ENCODE measurements at places on chromosomes 16 and 17.

DNA sequence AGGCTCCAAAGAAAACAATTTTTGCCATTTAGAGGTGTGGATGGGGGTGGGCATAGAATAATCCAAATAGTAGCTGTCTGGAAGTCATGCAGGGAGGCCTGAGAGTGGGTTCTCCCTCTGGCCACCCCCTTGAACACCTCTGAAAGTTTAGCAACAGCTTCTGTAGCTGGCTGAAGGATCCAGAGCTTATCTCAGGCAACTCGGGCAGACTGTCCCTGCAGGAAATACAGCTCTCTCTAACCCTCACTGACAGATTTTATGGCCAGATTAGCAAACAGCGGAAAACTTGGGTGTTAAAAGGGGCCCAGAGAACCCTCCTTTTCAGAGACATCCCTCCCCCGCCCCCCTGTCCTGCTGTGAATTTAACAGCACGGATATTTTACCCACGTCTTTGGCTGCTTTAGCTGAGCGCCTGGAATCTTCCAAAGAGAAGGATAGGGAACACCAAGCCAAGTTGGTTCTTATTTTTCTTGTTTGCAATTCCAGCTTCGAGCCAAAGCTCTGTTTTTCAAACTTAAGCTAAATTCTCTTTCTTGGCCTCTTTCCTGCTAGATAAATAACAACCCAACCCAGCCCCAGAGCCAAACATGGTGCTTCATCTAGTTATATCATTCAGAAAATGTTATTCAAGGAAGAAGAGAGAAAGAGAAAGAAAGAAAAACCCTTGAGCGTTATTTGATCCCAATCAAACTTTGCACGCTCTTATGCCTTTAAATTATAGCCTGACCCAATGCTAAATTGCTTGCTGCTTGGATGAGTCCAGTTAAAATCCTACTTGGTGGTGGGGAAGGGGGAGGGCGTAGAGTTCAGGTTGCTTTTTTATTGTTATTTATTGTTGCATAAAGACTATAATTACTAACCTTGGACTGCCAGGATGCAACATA is 2.3 kb upstream of the HOXB2 start:
- no peak for DNase-seq

- DNase-seq: no peak
These were observed 66.2 kb downstream of the CENPV start for GRCh38 chr17:16286947-16287562.

DNA sequence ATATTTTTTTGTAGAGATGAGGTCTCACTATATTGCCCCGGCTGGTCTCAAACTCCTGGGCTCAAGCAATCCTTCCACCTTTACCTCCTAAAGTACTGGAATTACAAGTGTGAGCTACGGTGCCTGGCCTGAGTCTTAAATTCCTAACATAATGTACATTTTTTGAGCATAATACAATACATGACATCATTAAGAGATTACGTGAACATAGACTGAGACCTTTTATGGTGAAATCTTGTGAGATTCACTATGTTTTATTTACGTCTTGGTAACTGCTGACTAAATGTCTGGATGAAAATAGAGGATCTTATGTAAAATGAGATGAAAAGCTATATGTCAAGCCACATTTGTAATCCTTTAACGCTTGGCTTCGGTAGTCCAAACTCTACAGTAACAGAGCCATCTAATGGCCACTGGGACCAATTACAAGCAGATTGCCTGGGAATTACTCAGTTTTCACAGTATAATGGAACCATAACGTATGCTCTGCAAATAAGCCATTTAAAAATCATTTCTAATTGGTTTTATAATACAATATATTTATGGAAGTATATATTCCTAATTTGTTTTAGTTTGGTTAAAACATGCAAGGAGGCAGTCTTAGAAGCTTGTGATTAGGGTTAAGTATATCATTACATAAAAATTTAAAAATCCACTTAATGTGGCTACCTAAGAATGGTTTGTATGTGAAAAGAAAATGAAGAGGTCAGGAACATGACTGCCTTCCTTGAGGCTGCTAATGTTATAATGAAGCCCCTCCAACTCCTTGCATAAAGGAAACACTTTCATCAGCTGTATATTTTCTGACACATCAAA is 8.1 kb upstream of the EFCAB13 start:
- DNase-seq: no peak

- DNase-seq: no peak
These were observed 131.9 kb upstream of the SHISA6 start for GRCh38 chr17:11109106-11109505.

- DNase-seq: no peak
These were observed 95.8 kb downstream of the IRF8 start for GRCh38 chr16:85994492-85995490.

DNA sequence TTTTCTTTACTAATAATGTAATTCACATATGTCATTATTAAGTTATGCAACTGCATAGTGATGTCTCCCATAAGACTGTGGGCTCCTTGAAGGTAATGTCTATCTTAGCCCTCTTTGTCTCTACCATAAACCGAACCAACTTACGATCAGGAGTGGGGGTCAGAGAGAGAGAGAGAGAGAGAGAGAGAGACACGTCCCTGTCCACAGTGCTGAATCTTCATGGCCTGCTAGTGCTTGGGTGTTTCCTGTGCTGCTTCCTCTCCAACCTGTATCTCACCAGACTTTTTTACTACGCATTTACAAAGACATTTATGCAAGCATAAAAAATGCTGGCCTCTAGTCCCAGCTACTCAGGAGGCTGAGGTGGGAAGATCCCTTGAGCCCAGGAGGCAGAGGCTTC is 52.2 kb upstream of the HAPSTR1 start:
- DNase-seq: no peak

- no peak for DNase-seq
These were observed 27.7 kb downstream of the SLC12A3 start for GRCh38 chr16:56892705-56893104.

DNA sequence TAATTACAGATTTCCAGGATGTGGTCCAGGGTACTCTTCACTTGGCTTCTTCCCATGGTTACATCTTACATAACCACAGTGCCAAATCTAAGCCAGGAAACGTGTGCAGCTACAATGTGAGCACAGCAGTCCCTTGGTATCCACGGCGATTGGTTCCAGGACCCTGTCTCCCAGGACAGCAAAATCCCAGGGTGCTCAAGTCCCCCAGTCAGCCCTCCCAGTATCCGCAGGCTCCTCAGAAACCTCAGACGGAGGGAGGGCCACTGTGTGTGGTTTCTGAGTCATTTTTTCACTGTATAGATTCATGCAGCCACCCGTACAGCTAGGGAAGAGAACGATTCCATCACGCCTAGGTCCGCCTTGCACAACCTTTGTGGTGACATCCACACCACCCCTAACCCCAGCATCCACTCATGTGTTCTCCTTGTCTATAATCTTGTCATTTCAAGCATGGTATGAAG is 11.1 kb upstream of the ATP2C2 start:
- DNase-seq: no peak

DNA sequence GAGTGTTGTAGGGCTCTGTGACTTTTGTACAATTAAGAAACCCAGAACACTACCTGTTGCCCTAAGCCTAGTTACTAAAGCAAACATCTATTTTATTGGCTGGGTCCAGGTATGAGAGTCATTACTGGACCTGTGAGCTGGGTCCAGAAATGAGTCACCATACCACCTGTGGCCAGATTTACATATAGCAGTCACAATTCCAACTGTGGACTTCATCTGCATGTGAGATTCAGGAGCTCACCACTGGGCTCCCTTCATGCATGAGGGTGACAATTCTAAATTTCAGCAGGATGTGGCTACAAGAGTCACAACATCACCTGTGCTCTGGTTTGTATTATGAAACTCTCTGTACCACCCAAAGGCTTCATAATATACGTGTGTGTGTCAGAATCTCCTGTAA is 2038.0 kb downstream of the TP53TG3F start:
- DNase-seq: no peak

DNA sequence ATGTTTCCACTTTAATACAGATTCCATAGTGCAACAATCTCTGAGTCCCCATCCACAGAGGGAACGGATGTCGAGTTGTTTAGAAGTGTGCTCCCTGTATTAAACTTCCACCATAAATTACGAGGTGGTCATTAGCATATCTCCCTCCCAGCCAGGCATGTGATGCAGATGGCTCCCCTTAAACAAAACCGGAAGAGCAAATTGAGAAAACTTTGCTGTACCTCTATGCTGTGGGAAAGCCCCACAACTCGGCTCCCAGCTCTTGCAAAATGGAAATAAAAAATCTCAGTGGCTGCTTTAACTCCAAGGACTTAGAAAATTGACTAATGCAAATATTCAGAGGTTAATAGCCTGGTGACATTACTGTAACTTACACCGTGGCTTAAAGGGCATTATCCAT is 290.9 kb downstream of the MAF start:
- DNase-seq: no peak

GRCh38 chr17:80319999-80320344 is 59.3 kb downstream of the RNF213 start:
- DNase-seq: no peak

DNA sequence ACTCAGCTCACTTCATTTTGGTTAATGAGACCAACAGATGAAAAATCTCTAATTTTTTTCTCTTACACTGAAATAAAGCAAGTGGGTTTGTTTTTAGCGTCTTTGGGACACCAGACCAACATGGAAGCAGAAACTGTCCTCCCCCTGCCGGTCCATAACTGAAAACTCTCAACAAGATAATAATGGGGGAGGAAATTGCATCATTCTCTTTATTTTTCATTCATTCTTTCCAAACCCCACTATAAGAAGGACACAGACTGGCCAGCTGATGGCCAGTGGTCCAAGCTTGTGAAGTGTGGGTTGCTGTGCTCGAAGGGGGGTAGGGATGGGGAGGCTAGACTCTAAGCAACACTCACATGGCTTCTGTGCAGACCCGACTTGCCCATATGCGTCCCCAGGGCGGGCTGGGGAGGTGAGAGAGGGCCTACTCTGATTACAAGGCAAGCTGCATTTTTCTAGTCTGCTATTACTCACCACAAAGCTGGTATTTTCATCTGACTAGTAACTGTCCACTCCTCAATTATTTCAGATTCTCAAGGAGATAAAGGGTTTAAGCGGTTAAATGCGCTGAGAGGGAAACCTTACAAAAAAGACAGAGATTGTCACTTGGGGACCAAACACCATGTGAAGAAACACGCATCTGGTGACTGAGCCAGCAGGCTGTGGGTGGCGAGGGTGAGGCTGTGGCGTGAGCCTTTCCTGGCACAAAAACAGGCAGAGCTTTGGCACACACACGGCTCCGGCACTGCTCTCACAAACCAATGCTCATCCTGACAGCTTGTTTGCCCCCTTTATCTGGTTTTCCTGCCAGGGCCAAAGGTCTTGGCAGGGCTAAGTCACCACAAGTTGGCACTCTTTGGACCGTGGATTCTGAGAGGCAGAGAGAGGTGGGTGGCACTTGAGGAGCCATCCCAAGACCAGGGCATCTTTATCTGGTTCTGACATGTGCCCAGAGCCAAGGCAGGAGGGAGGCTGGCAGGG is 38.2 kb downstream of the MARF1 start:
- DNase-seq: no peak

DNA sequence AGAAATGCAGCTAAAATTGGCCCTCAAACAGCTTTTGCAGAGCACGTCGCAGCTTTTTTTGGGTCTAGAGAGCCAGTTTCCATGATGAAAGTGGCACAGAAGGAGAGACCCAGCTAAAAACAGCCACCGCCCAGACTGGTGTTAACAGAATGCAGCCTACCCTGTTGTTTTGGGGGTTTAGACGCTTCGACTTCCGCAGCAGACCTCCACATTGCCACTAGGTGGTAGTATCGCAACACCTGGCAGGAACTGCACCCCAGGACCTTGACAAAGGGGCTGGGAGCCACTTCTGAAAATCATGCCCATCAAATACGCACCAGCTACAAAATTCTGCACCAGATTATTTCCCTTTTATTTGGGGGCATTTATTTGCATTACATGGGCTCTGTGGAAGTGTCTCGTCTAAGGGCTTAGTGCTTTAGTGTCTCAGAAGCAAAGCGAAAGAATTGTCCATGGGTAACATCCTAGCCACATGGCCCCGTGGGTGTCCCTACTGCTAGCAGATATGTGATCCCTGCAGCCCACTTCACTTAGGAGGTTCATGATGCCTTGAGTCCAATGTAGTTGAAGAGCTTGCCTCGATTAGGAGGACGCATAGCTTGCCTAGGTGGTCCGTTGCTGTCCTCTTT is 167.1 kb downstream of the HAPSTR1 start:
- DNase-seq: no peak

DNA sequence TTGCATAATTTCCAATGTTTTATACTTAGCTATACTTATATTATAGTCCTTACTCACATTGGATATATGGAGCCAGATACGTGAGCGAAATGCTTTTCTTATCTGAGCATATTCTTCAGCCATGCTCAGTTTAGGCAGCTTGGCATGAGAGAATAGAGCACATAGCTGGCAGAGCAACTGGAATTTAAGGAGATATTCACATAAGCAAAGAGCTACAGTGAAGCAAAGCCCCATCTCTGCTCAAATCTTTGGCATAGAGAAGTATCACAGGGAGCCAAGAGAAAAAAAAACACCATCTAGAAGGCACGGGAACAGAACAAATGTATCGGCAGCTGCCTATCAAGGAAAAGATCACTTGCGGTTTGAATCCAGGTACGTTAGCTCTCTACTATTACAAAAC is 734.2 kb upstream of the KIF2B start:
- no peak for DNase-seq

- DNase-seq: no peak
These were observed 13.3 kb upstream of the KREMEN2 start for GRCh38 chr16:2950773-2951172.

DNA sequence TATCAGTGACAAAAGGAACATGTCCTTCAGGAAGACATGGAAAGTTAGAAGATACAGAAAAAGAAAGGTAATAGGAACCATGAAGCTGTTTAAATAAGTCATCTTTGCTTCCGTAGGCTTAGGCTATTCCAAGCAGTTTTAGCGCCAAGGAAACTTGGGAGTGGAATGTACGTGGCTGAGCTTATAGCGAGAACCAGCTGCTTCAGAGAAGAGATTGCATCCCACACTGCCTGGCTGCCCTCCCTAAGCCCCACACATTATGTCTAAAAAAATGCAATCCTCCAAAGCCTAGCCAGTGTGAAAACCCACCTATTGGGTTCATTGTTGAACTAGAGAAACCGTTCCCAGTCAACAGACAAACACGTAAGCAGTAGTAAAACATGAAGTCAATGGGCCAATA is 149.9 kb downstream of the SLC39A11 start:
- DNase-seq: no peak

GRCh38 chr17:57925361-57925990 is 29.7 kb downstream of the CUEDC1 start:
- DNase-seq: no peak

DNA sequence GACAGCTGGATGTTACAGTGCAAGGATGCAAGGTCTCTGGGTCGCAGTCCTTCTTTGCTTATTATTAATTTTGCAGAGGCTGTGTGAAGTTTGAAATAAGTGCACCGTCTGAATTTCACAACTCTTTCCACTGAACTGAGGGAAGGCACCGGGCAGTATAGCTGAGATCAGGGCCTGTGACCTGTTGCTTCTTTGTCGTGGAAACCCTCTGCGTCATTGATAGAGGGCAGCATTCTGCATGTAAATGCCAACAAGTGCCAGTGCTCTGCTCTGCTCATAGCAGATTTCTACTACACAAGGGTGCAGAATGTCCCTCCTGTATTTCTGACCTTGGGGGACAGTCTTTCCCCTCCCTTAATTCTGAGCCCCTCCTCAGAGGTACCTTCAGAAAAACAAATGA is 26.0 kb downstream of the CD300LF start:
- no peak for DNase-seq
